Fibroblast of the aortic adventitia (primary cell): ENCODE measurements at places on chromosomes 2 and 18.
A peak's percentile ranks its signal among the peaks of the same experiment; 100 is the strongest.

DNA sequence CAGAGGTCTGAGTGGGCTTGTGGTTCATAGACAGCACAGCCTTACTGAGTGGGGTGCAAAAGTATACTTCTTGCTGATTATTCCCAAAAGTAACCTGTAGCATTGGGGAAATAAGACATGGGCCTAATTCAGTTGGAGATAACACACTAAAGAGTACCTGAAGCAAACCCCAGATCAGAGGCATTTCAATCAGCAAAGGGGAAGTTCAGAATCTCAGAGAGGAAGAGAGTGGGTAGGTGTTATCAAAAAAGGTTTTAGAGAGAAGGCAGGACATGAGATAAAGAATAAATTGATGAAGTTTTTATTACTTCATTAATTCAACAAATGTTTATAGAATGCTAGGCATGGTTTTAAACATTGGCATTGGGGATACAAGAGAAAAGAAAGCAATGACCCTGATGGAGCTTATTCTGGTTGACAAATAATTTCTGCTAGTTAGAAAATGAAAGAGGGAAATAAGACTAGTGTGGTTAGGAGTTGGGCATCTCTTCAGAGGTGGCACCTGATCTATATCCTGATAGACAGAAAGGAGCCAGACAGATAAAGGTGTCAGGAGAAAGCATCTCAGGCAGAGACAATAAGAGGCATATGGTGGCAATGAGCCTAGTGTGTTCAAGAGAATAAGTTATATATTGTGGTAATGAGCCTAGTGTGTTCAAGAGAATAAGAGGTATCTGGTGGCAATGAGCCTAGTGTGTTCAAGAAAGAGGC, 153.8 kb upstream of the SETBP1 start:
- no peak for DNase-seq

DNA sequence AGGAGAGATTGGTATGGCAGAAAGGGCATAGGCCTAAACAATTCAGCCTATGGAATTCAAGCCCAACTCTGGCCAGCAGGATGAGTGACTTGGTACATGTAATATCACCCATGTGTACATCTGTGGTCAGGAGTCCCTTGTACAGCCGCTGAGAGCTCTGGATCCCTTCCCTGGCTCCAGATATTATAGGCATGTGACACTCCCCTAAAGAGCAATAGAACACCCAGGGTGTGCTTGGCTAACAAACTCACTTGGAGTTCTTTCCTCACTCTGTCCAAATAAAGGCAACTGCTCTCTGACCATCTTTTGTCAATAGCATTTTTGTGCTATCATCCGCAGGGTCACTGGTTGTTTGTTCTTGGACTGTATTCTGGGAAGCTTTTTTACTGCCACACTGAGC, 197.4 kb upstream of the NCKAP5 start:
- peak; percentile 71 for DNase-seq

GRCh38 chr18:33440060-33441043, at the start of gene CCDC178:
TSS of gene CCDC178 (minus strand) at chr18:33440721. CDS start at chr18:33412088, 28,633 bp downstream.
- peak; percentile 52 for DNase-seq

- no peak for DNase-seq
Measured at GRCh38 chr18:79924814-79925731, 26.4 kb downstream of the SLC66A2 start.

DNA sequence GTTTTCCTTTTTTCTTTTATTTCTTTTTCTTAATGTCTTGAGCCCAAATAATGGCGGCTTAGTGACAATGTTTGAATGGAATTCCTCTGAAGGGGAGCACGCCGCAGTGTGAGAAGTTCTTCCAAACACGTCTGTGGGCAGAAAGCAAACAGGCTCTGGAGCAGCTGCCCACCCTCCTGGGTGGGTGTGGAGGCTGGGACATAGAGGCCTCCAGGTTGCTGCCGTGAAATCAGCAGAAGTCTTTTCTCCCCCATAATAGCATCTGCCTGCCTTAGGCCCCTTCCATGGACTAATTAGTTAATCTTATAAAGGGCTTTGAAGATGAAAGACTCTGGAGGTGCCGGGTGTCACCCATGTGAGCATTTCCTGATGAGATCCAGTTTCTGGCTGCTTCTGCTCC, 213.9 kb downstream of the SH3RF3 start:
- no peak for DNase-seq

DNA sequence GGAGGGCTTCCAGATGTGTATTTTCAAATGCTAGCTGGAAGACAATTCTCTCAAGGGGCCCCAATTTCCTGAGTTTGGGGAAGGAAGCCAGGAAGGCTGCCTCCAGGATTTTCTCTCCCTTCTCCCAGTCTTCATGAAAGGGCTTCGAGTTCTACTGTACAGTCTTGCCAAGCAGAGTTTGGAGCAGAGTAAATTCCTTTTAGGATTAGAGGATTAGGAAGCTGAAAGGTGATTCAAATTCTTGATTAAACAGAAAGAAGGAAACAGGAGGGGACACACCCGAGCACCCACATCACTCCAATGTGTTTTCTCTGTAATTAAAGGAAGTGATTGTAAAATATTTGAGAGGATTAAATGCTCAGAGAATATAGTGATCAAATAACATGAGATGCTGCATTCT, 217.8 kb downstream of the SETBP1 start:
- no peak for DNase-seq
